ENCODE measurements at places on chromosomes 13 and 19.

DNA sequence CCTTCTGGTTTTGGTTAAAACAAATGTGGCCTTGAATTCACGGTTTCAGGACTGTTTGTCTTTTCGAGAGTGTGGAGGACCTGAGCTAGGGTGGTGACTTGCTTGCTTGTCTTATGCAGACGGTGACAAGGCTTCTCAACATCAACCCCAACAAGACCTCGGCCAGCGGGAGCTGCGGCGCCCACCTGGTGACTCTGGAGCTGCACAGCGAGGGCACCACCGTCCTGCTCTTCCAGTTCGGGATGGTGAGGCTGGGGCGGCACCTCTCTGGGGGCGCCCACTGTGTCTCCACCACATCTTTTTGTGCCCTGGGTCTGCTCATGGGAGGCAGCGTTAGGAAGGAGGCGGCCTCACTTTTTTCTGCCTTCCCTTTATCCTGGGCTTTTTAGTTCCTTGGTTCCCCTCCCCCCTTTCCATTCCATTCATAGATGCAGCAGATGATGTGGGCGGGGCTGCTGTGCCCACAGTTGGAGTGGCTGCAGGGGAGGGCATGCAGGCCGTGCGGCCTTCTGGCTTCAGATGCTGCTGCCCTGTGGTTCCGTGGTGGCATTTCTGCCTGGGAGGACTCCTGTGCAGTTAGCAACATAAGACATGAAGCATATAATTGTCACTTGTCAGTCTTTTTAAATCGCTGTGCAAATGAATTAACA lies 23.3 kb downstream of the LAMP1 start:
- no peak for DNase-seq

GRCh38 chr13:19860884-19861655 lies 2.4 kb downstream of the ZMYM5 start:
- no peak for DNase-seq

GRCh38 chr13:24141333-24141910 lies 19.1 kb upstream of the SPATA13 start:
- no peak for DNase-seq

- DNase-seq, result no peak
These were observed 2521.1 kb downstream of the PCDH9 start for GRCh38 chr13:64709079-64709478.

DNA sequence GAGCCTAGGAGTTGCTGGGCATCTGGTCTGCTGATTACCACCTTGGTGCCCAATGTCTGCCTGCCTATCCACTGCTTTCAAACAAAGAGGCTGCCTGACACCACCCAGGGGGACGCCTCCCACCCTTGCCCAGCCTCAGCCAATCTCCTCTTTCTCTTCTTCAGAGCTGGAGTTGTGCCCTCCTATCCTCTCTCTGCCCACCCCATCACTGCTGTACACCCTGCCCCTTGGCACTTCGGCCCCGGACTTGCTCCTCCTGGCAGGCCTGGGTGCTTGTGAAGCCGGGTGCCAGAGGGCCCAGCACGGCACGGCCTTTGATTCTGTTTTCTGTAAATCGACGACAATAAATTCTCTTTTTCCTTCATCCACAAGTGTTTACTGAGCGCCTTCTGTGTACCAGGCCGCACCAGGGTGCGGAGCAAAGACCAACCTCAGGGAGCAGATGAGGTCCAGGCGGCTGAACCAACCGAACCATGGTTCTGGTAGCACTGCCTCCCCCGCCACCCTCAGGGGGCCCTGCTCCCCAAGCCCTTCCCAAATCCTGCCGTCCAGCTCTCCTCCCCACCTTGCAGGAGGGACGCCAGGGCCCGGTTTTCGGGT lies 5.0 kb downstream of the RNF225 start:
- DNase-seq, result no peak

DNA sequence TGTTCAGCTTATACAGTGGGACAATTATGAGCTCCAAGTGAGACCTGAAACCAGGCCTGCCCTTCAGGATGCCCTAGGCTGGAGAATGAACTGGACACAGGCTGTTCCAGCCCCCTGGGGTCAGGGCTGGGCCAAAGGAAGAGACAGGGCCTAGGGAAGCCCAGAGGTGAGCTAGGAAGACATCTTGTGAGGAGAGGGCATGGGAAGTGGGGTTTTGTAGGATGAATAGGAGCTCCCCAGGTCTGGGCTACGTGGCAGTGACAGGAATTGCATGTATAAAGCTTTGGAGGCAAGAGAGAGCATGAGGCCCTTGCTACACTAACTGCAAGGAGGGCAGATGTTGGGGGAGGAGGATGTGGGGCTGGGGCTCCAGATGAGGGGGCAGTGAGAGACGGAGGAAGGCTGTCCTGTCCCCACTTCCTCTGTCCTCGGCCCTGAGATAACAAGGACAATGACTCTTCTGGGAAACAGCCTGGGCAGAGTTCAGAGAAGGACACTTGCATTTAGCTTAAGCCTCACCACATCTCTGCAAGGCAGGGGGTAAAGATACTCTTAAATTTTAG lies 1.5 kb upstream of the TBXA2R start:
- no peak for DNase-seq

GRCh38 chr13:21219036-21219381 lies 42.6 kb downstream of the MRPL57 start:
- no peak for DNase-seq

GRCh38 chr19:17091758-17092333 lies 16.3 kb downstream of the MYO9B start:
- no peak for DNase-seq

- no peak for DNase-seq
These were observed 15.5 kb upstream of the CYP4F2 start for GRCh38 chr19:15913384-15913783.

DNA sequence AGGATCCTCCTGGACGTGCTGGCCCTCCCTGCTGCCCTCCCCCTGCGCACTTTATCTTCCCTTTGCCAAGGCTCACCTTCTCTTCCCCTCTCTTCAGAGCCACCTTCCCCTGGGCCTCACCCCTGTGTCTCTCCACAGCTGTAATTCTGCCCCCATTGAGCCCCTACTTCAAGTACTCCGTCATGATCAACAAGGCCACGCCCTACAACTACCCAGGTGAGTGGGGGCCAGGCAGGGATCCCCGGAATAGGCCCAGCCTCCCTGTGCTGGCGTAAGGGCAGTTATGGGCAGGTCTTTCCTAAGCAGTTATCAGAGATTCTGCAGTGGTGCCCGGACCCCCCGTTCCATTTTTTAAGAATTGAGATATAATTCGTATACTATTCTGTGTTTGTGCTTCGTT lies 3.1 kb downstream of the NDUFA3 start:
- DNase-seq, result no peak

DNA sequence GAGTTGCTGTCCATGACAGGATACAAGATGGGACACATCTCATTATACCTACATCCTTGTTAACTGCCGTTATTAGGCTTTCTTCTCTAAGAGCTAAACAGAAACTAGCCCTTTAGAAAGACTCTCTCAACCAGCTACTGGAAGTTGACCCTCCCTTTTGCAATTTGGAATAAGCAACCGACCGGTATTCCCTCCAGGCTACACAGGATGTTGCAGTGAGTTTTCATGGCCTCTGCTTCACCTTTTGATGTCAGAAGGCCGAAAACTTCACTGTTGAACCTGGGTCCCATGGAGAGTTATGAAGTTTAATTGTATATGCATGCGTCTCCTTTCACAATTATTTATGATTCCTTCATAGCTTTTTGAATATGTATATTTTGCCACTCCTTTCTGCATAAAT lies 1042.5 kb upstream of the SPRY2 start:
- no peak for DNase-seq

DNA sequence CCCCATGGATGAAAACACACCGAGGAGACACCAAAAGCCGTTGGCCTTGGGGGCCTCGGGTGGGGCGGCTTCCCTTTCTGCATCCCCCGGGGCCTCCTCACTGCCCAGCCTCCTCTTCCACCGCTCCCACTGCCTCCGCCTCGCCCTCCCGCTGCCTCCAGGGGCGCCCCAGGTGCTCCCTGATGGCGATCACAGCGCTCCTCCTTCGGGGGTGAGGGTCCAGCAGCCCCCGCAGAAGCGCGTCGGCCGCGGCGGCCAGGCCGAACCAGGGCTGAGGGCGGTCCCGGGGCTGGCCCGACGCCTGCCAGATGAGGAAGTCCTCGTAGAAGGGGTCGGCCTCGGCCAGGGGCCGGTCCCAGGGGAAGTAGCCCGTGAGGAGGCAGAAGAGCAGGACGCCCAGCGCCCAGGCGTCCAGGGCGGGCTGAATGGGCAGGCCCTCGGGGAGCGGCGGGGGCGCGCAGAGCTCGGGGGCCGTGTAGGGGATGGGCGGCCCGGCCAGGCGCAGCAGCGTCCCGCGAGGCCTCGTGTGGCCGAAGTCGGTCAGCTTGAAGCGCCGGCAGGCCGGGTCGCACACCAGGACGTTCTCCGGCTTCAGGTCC lies 7.2 kb downstream of the SBK2 start:
- DNase-seq, result no peak

All from hepatic stellate cell (primary cell).